Pulmonary artery endothelial cell (primary cell): ENCODE measurements at places on chromosomes 5 and 9.

GRCh38 chr9:88661759-88662158 is 126.8 kb downstream of the NXNL2 start:
- DNase-seq = no peak

GRCh38 chr5:1883925-1884677 is 1.4 kb upstream of the IRX4 start:
- DNase-seq = no peak

GRCh38 chr5:7405277-7405676 is 9.3 kb downstream of the ADCY2 start:
- no peak for DNase-seq

GRCh38 chr9:34242830-34243229 is 64.0 kb downstream of the UBAP1 start:
- no peak for DNase-seq

DNA sequence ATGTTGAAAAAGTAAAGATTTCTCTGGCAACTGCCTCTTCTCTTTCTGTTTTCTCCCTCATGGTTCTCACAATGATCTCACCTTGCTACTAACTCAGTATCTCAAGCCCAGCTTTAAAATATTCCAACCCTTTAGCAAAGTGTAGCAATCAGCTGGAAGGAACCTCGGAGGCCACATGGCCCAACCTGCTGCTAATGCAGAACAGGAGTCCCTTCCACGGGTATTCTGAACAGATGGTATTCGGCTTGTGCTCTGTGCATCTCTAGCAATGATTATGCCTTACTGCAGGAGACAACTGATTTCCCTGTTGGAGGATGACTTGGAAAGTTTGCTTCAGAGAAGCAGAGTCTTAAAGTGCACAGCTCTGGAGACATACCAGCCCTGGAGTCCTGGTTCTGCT is 151.8 kb upstream of the PPP1R2B start:
- DNase-seq = no peak

DNA sequence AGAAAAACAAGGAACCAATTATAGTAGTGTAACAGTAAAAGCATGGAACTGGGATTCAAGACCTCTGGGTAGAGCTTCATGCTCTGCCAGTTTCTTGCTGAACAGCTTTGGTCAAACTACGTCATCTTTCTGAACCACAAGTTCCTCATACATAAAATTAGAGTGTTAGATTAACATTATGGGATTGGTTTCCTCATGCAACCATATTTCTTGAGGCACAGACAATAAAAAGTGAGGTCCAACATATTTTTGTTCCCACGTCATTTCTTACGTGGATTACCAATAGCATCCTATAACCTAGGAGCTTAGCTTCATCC is 354.8 kb downstream of the TMEM232 start:
- no peak for DNase-seq

DNA sequence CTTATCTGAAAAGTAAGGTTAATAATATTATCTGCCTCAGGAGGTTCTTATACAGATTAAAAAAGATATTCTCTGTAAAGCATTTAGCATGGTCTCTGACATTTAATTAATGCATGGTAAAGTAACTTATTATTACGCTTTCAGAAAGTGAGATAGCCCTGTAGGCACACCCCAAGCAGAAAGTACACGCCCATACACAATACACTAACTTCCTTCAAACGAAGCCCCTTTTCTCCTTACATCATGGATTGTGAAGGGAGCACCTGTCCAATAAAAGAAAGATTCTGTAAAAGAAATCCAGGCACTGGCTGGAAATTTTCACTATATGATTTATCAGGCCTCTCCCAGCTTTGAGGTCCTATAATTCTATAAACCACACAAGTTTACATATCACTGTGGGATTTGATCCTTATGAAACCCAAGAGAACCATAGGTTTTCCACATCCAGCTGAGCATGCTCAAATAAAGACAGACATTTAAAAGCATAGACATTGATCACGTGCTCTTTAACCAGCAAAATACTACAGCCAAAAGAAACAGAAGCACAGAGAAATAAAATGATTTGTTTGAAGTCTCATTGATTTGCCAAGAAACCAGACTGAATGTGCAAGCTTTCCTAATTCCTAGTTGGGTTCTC is 14.1 kb upstream of the NR3C1 start:
- no peak for DNase-seq

GRCh38 chr5:141478321-141478945 is 2.7 kb downstream of the PCDHGC3 start:
- DNase-seq = no peak

DNA sequence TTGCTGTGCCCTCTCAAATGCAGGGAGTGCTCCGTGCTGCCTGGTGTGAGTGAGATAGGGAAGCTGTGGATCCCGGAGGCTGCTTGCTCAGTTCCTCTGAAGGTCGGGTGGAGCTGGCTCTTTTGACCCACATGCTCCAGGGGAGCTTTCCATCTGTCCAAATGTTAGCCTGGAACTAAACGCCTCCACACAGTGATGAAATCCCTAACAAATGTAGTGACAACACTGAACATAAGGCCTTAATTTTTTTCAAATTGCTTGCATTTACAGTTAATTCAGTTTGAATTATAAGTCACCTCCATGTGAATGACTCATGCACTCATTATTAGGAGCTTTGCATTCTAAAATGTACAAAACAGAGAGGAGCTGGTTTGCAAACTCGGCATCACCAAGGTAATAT is 27.0 kb downstream of the PRDM6 start:
- DNase-seq = no peak

DNA sequence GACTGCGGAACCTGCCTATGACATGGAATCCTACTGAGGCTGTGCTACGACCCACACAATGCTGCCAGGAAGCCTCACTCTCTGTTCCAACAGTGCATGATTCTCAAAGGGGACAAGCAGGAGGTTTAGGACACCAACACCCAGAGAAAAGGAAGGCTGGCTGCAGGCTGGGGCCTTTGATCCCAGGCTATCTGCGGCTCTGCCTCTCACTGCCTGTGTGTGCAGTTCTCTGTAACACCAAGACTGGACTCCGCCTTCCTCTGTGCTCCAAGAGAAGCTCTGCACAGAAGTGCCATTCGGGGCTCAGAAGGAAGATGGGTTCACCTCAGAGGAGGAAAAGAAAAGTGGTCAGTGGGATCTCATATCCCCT is 20.5 kb downstream of the ANKH start:
- DNase-seq = no peak

- DNase-seq = no peak
Measured at GRCh38 chr9:24602693-24603352, 57.1 kb upstream of the IZUMO3 start.

DNA sequence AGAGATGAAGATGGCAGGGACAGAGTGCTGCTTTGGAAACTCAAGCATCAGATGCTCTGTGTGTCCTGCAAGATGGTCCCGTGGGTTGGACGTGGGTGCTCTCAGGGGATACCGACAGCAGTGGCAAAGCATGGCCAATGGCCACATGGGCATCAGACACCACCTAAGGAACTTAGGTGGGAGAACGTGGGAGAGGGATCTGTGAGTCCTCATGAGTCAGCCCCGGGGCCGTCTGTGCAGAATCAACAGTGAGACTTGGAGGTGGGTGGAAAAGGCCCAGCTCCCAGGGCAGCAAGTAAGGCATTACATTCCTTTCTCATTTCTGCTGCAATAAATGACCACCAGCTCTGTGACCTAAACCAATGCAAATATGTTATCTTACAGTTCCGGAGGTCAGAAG is 77.0 kb downstream of the RAD23B start:
- DNase-seq = no peak

DNA sequence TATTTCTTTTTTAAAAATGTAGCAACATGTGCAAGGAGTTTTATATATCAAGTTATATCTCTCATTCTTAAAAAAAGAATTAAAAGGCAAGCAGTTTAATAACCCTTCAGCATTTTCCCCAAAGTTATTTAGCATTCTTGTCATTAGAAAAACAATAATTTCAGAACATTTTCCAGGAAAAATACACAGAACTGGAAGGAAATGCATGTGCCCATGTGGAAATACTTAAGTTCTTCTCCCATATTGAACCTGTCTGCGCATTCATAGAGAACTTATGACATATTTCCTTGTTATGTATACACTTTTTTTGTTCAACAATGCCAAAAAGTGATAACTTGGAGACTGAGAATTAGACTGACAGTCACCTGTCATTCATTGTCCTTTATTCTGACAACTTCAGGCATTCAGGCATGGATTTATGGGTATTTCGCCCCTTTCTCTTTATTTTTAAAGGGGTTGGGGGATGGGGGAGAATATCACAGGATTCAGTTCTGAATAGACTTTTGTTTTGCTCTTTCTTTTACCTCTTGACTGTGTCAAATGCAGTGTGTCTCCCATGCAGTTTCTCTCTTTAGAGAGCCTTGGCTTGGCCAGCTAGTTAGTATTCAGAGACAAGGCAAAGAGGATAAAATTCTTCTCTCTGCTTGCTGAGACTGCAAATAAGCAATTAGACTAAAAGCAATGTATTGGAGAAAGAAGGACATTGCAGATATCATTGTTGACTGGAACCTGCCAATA is 701.0 kb downstream of the NR2F1-AS1 start:
- no peak for DNase-seq

DNA sequence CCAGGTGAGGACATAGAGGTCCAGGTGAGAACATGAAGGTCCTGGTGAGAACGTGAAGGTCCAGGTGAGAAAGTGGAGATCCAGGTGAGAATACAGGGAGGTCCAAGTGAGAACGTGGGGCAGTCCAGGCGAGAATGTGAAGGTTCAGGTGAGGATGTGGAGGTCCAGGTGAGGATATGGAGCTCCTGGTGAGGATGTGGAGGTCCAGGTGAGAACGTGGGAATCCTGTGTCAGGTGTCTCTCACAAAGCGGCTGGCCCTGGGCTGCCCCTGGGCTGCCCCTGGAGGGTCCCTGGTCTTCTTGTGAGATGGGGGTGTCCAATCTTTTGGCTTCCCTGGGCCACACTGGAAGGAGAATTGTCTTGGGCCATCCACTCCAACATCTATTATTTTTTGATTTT is 133.4 kb downstream of the MRPL36 start:
- no peak for DNase-seq

DNA sequence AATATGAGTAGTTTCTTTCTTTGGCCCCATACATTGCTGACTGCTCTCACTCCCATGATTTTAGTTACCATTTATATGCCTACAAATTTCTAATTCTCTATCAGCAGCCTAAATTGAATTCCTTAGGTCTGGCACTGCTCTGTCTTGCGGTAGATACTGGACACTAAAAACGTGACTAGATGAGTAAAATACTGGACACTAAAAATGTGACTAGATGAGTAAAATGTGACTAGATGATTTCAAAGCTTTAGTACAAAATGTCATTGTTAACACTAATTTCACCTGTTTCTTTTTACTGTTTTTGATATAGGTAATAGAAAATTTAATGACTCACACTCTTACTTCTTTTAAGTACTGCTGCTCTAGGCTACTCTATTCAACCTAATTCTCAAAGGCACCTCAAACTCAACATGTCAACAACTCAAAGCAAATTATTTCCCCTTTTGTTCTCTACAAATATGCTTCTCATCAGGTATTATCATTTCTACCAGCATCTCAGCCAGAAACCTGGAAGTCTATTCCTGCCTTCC is 31.4 kb upstream of the GOLGA1 start:
- DNase-seq = no peak

DNA sequence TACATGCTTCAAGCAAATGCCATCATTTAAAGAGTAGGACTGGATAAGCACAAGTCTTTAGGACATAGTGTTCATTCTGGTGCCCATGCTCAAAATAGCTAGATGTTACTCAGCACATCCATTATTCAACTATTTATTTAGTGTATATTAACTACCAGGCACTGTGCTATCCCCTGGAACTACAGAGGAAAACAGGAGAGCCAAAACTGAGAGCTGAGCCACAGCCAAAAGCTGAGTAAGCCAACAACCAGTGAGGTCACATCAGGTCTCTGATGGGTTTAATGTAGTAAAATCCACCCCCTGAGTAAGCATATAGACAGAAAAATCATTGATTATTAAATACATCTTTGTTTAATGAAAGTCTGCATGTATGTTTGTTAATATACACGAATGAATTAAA is 469.3 kb upstream of the DMAC1 start:
- DNase-seq = no peak

GRCh38 chr9:12849486-12850003 is 74.7 kb downstream of the LURAP1L start:
- DNase-seq = no peak

GRCh38 chr5:103847060-103847459 is 284.5 kb upstream of the NUDT12 start:
- no peak for DNase-seq

GRCh38 chr5:141634720-141635119 is 1.9 kb downstream of the HDAC3 start:
- DNase-seq = no peak

DNA sequence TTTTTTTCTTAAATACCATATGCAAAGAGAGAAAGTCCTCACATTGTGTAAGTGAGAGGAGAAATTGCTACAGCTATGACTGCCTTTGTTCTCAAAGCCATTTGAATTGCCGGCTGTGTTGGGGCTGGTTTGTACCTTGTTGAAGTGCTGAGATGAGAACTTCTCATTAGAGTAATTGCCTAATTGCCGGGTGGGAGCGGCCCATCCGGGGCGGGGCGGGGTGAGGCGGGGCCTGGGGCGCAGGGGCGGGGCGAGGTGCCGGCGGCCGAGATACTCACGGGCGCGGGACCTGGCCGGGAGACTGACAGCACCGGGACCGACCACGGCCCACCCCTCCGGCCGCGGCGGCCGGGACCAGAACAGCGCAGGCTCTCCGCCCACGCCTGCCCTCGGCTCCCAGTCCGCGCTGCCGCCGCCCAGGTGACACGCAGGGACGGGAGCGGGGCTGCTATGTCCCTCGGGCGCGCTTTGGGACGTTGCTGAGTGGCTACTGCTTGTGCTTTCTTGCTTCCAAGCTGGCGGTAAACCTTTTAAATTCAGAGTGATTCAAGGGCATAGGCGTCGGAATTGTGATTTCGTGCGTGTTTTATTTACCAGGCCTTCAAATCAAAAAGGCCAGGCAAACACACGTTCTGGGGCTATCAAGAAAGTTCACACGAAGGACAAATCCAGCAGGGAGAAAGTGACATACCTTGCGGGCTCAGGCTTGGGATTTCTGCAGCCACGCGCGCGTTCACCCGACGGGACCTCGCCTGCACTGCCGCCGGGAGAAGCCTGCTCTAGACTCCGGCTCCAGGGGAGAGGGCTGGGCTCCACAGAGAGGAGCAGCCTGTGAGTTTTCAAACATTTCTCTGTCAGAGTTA is 269.1 kb downstream of the FANCC start:
- no peak for DNase-seq

DNA sequence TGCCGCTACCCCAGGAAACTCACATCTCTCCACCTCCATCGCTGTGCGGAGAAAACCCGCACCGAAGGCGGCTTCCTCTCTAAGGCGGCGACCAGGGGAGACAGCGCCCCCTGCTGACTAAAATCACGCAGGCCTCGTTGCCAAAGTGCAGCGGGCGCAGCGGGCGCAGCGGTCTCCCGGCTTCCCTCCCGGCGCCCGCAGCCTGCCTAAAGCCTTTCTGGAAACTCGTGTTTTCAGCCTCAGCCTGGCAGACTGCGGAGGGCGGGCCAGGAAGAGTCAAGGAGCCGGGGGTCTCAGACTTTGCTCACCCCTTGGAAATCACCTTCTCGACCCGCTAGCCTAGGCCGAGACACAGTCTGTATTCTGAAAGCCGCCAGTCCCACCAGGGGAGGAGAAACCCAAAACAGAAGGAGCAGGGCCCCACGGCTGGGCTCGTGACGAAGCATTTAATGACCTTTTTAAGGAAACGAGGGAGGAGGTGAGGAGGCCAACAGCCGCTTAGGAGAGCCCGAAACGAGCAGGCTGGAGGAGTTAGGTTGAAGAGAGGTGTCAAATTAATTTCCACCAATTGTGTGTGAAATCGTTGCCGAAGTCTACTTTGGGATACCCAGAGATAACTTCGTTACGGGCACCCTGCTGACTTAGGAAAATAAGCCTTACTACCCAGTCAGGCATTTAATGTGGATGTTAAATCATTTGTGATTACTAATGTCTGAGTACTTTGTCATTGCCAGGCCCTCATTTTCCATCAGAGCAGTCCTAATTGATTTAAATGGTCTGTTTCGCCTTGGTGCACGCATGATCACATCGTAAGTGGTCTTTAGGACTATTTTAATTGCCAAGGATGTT is 7.3 kb upstream of the FOXB2 start:
- no peak for DNase-seq
